Mesenchymal stem cell (in vitro differentiated cells and primary cell): ENCODE measurements at places on chromosomes 1 and 21.

DNA sequence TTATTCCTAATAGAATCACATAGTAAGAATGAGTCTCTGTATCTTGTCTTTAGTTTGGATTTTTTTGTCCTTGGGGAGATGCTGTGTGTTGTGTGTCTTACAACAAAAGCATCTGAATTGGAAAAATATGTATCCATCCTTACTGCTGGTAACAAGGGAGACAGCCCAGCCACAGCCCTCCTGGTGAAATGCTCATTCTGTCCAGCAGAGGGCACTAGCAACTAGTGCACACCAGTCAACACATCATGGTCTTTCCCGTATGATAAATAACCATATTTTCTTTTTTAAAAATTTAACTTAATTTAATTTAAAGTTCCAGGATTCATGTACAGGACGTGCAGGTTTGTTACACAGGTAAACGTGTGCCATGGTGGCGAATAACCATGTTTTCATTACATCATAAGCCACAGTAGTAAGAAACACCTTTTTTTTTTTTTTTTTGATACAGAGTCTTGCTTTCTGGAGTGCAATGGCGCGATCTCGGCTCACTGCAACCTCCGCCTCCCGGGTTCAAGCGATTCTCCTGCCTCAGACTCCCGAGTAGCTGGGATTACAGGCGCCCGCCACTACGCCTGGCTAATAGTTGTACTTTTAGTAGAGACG is 245.1 kb downstream of the PTBP2 start:
- peak; percentile 70 for DNase-seq

GRCh38 chr1:65027666-65028358 is 61.5 kb upstream of the JAK1 start:
- no peak for DNase-seq

GRCh38 chr1:109732390-109732881 is 8.4 kb downstream of the GSTM3 start:
- no peak for DNase-seq

- DNase-seq: peak; percentile 8
Observed at GRCh38 chr1:62271948-62272728, 47.1 kb downstream of the KANK4 start.

DNA sequence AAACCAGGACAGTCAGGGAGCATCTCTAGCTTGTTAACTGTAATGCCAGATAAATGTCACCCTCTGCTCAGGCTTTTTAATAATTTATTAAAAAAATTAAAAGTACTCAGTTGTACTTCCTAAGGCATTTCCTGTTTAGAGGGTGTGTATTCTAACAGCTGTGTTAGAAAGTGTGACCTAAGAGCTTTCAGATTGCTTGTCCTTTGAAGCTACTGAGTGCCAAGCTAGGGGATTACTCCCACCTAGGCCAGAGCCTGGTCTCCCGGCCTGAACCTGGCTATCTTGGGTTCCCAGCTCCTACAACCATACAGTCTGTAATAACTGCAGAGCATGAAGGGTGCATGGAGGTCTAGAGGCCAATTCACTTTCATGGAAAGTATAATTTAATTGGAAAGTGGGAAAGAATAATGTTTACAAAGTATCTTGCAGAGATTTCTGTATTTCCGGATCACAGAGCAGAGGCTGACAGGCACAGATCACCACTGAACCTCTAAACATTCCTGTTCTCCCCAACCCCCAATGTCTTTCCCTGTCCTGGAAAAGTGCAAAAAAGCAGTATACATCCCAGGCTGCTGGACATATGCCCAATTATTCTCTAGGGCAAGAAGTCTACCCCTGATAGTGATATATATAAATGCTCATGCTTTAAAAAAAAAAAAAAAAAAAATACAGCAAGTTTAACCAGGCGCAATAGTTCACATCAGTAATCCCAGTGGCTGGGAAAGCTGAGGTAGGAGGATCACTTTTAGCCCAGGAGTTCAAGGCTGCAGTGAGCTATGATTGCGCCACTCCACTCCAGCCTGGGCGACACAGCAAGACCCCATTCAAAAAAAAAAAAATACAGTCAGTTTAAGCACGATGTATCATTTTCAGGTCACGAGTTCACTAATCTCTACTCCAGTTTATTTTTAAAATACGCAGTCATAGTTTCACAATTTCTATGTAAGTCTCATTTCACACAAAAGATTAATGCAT is 36.7 kb upstream of the RAP1A start:
- DNase-seq: no peak

- DNase-seq: no peak
Observed at GRCh38 chr1:213110349-213111300, 59.6 kb downstream of the RPS6KC1 start.

GRCh38 chr1:161676441-161676840 is 13.5 kb downstream of the FCGR2B start:
- no peak for DNase-seq

DNA sequence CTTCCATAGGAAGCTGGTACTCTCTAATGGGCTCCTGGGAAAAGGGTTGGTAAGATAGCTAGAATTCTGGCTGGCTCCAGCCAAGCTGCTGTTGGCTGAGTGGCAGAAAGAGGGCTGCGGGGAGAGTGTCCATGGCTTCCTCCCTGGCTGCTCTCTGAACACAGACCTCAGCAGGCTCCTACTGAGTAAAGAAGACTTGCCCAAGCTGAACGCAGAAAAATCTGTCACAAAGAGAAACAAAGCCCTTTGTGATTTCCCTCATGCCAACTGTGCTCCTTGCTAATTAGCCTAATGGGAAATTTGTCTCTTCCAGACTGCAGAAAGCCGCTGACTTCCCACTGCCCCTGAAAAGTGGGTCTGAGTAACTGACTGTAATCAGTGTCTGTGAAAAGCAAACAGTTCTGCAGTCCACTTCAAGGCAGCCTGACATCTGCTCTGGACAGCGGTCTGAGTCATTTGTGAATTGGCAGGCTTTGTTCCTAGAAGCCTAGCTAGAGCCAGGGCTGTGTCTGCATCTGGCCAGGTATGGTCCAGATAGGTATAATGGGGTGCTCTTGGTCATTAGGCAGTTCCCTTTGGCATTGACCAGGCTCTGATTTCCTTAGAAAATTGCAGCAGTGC is 282.8 kb downstream of the ZNF648 start:
- no peak for DNase-seq

DNA sequence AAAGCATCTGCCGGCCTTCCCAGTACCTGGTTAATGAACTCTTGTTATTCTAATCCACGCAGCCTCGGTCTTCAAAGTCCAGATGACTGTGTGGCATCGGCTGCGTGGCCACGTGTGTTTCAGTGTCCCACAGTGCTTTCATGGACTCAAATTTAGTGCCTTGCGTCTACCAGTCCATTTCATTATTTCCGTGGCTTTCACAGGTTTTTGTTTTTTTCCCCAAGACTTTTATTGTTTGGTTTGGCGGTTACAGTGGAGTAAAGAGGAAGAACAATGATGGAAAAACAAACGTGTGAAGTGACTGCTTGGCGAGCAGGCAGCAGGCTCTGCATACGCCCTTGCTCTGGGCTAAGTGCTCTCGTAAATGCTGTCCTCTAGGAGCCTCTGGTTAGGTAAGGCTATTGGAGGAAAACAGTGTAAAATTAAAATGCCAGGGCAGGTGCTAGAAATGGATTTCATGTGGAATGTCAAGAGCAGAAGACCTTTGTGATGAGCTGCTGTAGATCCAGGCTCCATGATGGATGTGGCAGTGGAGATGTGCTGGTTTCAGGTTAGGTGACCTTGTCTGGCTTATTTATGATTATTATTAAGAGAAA is 536.3 kb downstream of the KIF26B start:
- DNase-seq: no peak

DNA sequence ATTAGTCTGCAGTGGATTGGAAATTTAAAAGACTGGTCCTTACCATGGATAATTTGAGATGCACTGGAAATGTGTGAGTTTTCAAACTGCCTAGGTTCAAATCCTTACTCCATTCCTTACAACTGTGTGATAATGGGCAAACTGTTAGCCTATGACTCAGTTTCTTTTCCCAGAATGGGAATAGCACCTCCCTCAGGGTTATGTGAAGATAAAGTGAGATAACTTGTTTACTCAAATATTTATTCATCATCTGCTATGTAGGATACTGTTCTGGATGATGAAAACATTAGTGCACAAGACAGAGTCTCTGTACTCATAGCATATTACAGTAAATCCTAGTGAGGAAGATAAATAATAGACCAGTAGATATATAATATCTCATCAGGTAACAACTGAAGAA is 28.6 kb downstream of the LRIG2 start:
- DNase-seq: peak; percentile 16
